ENCODE measurements at places on chromosomes 13 and 19.

DNA sequence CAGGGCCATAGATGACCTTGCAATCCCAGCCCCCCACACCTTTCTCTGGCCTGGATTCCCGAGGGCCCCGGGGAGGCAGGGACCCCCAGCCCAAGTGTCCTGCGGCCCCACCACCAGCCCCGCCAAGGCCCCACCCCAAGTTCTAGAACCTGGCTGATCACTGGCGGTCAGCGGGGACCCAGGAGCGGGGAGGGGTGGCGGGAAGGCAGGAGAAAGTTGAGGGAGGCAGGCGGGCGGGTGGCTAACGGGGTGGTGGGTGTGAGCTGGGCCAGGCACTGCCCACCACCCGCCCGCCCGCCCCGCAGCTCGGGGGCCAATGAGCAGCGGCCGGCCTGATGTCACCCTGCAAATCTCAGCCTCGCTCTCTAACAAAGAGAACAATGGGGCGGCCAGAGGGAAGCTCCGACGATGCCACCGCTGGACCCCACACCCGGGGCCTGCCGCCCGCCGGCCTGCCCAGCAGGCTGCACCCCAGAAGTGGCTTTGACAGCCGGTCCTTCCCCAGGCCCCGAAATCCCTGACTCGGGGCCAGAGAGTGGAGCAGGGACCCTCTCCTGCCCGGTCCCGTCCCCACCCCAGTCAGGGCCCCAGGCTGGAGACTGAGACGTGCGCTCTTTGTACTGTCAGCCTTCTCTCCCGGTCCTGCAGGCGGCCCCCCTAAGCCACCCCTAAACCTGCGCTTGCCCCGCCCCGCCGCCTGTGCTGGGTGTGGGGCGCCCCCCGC lies 1.6 kb downstream of the MEX3D start:
- peak; percentile 82 for DNase-seq

GRCh38 chr13:79407349-79407979 lies 1.4 kb upstream of the RBM26 start:
- DNase-seq: no peak

DNA sequence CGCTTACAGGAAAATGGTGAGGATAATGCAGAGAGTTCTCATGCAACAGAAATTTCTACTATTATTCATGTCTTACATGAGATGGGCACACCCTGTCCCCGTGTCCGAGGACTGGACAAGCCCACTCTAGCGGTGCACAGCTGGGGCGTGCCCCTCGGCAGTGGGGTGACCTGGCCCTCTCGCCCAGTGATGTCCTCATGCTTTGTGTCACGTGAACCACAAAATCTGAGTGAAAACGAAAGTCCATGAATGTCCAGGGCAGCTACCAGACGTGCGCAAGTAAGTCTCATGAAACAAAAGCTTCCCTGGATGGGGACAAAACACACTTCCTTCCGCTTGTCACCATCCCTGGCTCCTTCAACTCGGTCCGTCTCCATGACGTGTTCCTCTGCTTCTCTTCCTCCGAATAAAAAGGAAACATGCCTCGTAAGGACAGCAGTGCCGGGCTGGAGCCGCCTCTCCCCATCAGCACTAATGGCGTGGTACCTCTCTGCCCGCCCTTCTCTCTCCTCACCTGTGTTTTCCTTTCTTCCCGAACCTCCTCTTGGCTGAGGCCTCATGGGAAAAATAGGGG lies 45.6 kb downstream of the ANKRD10 start:
- no peak for DNase-seq

DNA sequence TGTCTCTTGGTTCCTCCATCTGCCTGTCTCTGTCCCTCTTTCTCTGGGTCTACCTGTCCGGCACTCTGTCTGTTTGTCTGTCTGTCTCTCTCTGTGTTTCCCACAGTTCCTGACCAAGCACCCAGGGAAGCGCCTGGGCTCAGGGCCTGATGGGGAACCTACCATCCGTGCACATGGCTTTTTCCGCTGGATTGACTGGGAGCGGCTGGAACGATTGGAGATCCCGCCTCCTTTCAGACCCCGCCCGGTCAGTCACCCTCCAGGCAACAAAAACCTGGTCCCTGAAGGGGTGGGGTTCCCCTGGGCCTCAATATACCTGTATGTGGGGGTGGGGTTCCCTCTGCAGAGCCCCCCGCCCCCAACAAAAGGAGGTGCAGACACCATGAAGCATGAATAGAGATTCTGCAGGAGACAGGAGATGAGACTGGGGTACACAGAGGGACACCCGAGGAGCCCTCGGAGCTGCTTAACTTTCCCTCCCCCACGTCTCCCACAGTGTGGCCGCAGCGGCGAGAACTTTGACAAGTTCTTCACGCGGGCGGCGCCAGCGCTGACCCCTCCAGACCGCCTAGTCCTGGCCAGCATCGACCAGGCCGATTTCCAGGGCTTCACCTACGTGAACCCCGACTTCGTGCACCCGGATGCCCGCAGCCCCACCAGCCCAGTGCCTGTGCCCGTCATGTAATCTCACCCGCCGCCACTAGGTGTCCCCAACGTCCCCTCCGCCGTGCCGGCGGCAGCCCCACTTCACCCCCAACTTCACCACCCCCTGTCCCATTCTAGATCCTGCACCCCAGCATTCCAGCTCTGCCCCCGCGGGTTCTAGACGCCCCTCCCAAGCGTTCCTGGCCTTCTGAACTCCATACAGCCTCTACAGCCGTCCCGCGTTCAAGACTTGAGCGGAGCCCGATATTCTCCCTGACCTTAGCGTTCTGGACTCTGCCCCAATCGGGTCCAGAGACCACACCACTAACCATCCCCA lies 2.6 kb upstream of the CACNG7 start:
- DNase-seq: peak; percentile 21

- no peak for DNase-seq
Measured at GRCh38 chr19:35349614-35350521, 2.2 kb downstream of the FFAR1 start.

DNA sequence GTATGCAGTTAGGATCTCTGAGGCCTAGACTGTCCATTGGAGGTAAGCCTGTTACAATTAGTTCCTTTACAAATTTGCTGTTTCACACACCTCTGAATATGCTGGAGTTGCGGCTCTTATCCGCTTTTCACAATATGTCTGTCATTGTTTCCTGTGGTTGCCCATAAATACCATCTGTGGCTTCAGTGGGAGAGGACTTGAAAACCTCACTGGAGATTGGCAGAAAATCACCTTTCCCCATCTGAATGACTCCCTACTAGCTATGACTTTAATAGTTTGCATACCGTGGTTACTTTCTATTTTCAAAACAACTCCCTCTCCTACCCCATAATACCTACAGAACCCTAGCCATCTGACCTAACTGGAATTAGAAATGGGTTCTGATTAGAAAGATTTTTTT lies 454.3 kb downstream of the PCDH17 start:
- DNase-seq: peak; percentile 1

GRCh38 chr13:100521851-100522617 lies 66.6 kb downstream of the GGACT start:
- DNase-seq: no peak

GRCh38 chr13:108851660-108852059 lies 222.2 kb downstream of the MYO16 start:
- DNase-seq: no peak

DNA sequence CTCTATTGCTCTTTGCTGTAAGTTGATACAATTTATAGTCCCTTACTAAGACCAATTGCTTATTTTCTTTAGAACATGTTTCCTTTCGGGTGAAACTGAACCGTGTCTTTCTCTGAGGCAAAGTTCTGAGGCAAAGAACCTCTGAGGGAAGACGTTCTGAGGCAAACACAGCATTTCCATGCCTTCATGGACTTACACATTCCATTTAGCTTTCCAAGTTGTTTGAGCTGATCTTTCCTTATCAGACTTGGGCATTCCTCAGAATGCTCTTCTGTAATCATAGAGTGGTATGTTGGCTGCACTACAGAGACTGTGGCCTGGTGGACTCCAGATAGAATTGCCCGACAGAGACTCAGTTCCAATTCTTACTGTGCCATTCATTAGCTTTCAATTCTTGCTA lies 579.1 kb downstream of the KCTD12 start:
- peak; percentile 70 for DNase-seq

DNA sequence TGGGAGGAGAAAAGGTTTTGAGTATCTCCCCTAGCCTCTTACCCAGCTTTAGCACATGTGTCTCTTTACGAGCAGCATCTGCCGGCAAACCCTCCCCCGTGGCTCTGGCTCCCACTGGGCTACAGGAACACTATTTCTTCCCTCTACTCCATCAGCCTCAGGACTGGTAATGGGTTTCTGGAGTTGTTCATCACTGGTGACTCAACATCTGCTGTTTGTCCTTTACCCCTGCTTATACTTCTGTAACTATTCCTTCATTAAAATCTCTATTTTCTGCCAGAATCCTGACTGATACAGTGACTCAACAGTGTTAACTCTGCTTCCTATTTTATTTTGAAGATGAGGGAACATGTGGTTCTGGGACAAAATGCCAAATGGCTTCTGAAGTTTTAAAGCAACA lies 437.3 kb upstream of the HTR2A start:
- peak; percentile 59 for DNase-seq

DNA sequence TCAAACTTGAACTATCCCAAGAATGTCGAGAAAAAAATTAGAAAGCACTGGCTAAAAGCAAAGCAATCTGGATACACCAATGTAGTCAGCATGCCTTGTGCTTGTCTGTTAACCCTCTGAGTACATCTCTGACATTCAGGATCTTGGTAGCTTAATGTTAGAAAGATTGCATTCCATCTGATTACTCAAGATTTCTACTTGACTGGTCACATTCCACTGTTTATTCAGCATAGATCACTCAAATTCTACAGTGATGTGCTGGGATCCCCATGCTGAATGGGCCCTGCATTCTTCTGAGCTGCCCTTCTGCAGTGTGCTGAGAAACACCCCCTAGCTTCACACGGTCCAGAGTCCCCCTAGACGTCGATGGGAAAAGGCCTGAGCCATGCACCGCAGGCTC lies 295.4 kb upstream of the MAB21L1 start:
- DNase-seq: peak; percentile 64

- DNase-seq: peak; percentile 93
Measured at GRCh38 chr13:50198508-50198907, 183.3 kb downstream of the KCNRG start.

GRCh38 chr13:75299246-75299645 lies 182.7 kb downstream of the TBC1D4 start:
- DNase-seq: no peak

GRCh38 chr19:6739883-6740588 lies 556 bp downstream of the TRIP10 start:
- DNase-seq: no peak

DNA sequence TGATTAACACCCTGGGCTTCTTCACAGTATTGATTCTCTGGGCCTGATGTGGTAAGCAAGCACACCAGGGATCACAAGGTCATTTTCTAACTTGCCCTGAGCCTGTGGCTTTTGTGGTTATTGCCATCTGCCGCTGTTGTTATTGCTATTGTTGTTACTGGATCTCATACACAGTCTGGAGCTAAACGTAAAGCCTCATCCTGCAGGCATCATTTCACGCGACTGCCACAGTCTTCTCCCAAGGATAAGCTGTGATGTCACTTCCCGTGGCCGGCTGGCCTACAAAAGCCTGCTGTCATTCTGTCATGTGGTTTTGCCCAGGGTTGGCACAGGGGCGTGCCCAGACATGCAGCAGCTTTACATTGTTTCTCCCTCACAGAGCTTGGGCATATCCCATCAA lies 154.0 kb upstream of the GPR12 start:
- DNase-seq: no peak

DNA sequence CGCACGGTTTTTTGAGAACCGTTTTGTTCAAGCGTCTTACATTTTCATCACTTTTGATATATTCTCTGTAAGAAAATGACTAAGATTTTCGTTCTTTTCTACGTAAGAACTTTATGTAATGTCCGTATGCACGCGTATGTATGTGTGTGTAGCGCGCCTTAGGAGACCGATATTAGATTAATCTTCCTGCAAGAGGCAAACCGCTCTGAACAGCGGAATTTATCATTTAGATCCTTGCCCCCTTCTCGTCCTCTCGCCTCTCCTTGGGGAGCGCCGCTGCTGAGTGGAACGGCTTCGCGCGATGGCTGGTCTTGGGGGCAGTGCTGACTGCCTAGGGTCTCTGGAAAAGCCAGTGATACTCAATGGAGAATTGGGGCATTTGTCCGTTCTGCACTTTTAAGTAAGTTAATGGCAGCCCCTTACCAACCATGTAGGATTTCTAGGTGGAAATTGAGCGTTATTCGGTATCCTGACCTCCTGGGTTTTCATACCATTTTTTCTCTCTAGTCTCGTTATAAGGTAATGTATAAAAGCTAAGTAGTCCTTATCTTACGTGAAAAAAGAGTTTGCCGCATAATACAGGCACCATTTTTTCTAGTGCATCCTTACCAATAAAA lies 4.7 kb downstream of the MAB21L1 start:
- DNase-seq: peak; percentile 14

GRCh38 chr19:7326105-7326877 lies 22.4 kb upstream of the ARHGEF18 start:
- DNase-seq: peak; percentile 21

GRCh38 chr13:108609353-108609752 lies 20.1 kb upstream of the MYO16 start:
- DNase-seq: peak; percentile 16

- no peak for DNase-seq
Measured at GRCh38 chr19:50513746-50514345, at the start of gene ASPDH. Gene ASPDH, minus strand, starts transcription at chr19:50513913. Its CDS starts 90 bp downstream, at chr19:50513823.

DNA sequence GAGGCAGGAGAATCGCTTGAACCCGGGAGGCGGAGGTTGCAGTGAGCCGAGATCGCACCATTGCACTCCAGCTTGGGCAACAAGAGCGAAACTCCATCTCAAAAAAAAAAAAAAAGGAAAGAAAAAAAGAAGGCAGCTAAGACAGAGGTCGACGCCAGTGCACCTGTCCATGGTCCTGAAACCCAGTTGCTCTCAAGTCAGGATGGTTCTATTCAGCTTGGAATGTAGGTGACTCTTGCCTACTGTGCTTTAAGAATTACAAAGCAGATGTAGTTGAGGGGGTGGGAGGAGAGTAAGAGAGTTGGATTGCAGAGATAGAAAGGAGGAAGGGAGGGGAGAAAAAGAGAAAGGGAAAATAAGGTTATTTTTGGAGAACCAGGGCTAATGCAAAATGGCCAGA lies 18.7 kb downstream of the CACNG7 start:
- peak; percentile 81 for DNase-seq

DNA sequence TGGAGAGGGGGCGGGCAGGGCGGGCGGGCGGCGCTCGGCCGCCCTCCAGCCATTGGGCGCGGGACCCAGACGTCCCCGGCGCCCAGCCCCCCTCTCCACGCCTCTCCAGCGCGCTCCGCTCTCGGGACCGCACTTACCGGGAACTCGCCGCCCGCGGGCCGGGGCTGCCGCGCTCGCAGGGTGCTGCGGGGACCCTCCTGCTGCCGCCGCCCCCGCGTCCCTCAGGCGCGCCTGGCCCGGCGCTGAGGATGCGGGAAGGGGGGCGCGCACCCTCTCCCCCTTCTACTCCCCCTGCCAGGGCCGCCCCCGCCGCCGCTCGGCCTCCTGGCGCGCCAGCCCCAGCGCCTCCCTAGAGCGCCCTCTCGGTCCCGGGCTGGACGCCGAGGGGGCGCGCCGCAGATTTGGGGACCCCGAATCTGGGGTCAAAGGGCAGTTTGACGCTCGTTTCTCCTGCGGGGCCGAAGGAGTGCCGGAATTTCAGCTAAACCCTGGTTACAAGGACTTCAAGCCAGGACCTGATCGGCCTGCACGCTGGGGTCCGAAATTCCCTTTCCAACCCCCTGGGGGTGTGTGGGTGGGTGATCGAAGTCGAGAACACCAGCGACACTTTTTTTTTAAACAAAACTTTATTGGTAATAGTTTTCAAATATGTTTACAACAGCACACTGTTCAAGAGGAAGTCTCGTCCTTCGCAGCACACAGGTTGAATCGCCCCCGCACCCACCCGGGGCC lies 696 bp upstream of the SAMD1 start:
- peak; percentile 70 for DNase-seq
